ENCODE measurements at places on chromosomes 12 and 14. TPM values are rescaled to one million over a fixed set of nuclear protein-coding genes. Genes with fewer than 3 reads are reported as not detected.

JAG2 gene
- total RNA-seq = 7.3 TPM

C12orf54 gene
- total RNA-seq = not detected

RNF212B gene
- total RNA-seq = not detected

PROX2 gene
- total RNA-seq = not detected

FGD4 gene
- 54.2 TPM for total RNA-seq

PYGL gene
- 38.1 TPM for total RNA-seq

Data from endodermal cell (in vitro differentiated cells).